Eye (tissue), 1 donor: ENCODE measurements at places on chromosomes 16 and 17.

GRCh38 chr17:62565817-62566216 lies 61.7 kb upstream of the MRC2 start:
- no peak for DNase-seq

DNA sequence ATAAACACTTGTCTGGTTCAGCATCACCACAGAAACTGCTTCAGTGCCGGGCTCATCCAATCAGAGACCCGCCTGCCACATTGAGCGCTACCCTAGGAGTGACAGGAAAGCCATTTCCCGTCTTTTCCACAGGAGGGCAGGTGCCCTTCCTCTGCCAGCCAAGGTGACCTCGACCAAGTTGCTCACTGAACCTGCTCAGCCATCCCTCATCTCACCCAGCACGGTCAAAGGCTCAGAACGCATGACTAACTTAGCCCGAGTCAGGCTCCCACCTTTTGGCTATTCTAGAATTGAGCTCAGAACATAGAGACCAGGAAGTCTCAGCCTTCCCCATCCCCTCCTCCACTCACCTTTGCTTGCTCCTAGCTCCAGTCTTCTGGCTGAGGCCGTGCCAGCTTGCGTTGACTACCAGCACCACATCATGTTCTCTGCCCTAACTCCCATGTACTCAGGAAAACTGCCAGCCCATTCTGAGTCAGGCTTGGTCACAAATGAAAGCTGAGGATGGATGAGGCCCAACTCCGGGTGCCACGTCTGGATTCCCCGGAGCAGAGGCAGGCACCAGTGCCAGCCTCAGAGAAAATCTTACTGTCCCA lies 15.6 kb downstream of the MRPS23 start:
- peak; percentile 33 for DNase-seq

- peak; percentile 39 for DNase-seq
Observed at GRCh38 chr17:1180958-1181752, 1.4 kb upstream of the ABR start.

DNA sequence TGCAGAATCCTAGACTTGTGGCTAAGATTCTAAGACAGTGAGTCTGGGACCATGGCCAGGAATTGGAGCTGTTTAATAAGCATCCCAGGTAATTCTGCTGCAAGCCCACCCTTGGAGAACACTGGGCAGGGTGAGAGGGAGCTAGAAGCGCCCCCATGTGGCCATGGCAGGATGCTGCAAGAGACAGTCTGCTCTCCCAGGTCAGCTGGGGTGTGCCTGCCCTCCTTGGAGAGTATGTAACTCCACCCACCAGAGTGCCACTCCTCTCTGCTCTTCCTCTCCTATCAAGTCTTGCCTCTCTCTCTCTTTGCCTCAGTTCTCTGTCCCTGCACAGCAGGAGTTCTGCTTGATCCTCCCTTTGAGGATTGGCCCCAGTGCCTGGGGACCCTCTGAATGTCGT lies 14.9 kb downstream of the RCVRN start:
- DNase-seq = no peak

- no peak for DNase-seq
Observed at GRCh38 chr17:56754523-56755208, 79.1 kb downstream of the C17orf67 start.

- no peak for DNase-seq
Observed at GRCh38 chr16:50316102-50316847, 49.9 kb downstream of the ADCY7 start.

- DNase-seq = no peak
Observed at GRCh38 chr16:53058441-53058840, 3.6 kb downstream of the CHD9 start.

GRCh38 chr16:48597563-48598387 lies 12.2 kb downstream of the N4BP1 start:
- no peak for DNase-seq

GRCh38 chr17:45008216-45008615 lies 40.1 kb upstream of the C1QL1 start:
- no peak for DNase-seq

- no peak for DNase-seq
Observed at GRCh38 chr16:89264800-89265550, 47.5 kb downstream of the ZNF778 start.

DNA sequence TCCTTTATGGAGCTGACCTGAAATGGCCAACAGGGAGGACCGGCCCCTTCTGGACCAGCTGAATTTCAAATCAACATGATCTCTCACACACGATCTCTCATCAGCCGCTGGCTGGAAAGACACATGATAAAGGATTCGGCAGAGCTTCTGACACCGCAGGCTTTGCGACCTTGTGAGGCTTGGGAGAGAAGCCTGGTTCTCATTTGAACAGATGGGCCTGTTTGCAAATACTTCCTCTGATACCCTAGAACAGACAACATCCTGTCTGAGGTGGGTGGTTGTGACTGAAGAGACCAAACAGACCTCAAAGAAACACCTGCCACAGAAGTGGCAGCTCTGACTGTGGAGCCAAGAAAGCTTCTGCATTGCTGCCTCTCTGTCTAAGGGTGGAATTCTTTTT lies 77.9 kb upstream of the SDK2 start:
- DNase-seq = no peak

DNA sequence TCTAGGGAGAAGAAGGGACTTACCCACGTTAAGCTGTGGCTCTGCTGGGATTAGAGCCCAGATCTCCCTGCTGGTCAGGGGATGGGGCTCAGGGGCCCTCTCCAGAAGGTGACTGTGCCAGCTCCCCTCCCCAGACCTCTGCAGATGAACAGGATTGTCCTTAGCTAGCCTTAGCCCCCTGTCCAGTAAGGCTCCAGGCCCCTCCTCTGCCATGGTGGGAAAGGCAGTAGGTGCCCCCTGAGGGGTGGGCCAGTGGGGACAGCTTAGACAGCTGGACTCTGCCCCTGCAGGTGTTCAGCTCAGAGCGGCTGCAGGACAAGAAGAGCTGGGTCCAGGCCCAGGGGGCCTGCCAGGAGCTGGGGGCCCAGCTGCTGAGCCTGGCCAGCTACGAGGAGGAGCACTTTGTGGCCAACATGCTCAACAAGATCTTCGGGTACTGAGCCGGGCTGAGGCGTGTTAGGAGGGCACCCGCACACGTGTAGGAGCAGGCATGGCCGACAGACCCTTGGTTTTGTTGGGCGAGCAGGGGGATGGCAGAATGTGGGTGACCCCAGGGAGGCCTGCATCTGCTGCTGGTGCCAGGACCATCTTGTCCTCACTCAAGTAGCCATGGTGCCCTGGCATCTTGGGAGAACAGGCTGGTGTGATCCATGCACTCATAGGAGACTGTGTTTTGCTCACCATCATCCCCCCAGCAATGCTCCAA lies 50.9 kb downstream of the MRC2 start:
- no peak for DNase-seq

DNA sequence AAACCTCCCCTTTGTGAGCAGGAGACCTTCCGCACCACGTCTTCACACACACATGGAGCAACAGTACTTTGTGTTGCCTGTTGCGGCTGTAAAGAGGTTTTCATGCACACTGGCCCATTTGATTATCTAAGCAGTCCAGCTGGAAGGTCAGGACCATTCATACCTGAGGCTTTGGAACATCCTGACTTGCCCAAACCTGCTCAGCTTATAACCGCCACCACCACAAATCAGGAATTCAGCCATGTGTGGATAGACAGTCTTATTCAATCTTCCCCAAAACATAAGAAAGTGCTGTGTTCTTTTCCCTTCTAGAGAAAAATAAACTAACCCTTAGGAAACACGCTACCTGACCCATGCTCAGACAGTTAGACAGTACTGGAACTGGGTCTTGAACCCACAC lies 81.6 kb upstream of the XYLT1 start:
- DNase-seq = no peak

- DNase-seq = no peak
Observed at GRCh38 chr16:12553191-12553590, 250.5 kb downstream of the CPPED1 start.

DNA sequence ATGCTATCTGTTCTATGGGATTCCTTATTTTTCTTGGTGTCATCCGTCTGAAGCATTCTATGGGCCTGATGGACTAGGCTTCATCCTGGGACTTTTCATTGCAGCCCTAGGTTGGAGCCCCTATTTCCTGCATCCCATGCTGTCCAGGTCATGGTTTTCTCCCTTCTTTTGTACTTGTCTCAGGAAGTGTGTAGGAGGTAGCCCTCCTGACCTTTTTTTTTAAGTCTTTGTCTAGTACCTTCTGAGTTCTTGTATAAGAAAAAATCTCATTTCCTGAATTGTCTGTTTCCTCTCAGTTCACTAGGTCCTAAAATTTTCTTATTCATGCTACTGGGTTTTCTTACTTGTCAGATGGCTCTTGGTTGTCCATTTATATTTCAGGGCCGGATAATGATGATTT lies 6.0 kb downstream of the NDEL1 start:
- no peak for DNase-seq

GRCh38 chr17:78242024-78242742 lies 10.8 kb downstream of the TMEM235 start:
- DNase-seq = no peak

- DNase-seq = no peak
Observed at GRCh38 chr17:18257268-18257981, 1.1 kb downstream of the FLII start.

DNA sequence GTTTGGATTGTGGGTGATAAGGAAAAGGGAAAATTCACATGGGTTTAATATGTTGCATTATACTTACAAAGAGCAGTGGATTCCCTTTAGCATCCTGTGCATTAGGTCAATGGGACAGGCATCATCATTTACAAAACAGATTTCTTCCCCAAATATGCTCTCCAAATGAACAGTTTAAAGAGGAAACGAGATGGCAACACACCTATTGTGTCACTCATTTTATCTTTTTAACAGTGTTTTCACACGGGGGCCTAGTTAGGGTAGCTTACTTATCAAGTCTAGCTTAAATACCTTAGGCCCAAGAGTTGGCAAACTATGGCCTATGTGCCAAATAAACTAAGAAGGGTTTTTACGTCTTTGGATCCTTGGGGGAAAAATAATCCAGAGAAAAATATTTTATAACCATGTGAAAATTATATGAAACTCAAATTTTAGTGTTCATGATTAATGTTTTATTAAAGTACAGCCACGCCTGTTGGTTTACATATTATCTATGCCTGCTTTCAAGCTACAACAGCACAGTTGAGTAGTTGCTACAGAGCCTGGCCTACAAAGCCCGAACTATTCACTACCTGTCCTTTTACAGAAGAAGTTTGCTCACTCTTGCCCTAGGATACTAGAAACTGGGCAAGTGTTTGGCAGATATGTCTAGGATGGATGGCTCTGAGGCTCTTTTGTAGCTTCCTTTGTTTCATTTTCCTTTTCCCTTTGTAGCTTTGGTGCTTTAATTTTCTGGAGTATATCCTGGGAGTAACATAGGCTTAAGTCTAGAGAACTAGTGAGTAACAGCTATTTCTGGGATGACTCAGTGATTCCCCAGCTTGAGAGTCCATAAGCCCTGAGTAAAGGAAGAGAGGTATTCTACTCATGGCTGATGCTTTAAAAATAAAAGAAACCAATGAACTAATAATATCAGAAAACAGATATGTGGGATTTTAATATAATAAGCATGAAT lies 12.4 kb downstream of the NUP93 start:
- no peak for DNase-seq

- DNase-seq = no peak
Observed at GRCh38 chr16:85271198-85271597, 158.9 kb upstream of the CIBAR2 start.

- DNase-seq = peak; percentile 78
Observed at GRCh38 chr17:28950017-28950751, 1.1 kb downstream of the PHF12 start.

- no peak for DNase-seq
Observed at GRCh38 chr17:30449480-30449879, 27.7 kb upstream of the GOSR1 start.

DNA sequence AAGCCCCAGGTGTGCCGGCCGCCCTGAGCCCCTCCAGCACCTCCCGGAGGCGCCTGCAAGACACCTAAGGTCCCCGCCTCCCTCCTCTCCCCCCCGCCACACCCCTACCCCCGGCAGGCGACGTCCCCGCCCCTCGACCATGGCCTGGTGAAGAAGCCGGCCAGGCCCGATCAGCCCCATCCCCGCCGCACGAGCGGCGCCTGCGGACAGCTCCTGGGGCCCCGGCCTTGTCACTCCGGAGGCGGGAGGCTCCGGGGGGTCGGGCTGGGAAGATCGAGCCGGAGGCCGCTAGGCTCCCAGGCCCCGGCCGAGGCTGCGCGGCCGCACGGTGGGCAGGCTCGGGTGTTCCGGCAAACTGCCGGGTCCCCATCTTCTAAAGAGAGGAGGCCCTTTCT lies 405 bp upstream of the ACE start:
- DNase-seq = peak; percentile 68

- DNase-seq = peak; percentile 71
Observed at GRCh38 chr16:74999219-74999608, 390 bp downstream of the ZNRF1 start.

- no peak for DNase-seq
Observed at GRCh38 chr16:48561960-48562393, 48.0 kb downstream of the N4BP1 start.

GRCh38 chr16:11689031-11689840 lies 21.0 kb downstream of the SNN start:
- DNase-seq = no peak

GRCh38 chr16:57126411-57126810 lies 34.0 kb downstream of the CPNE2 start:
- no peak for DNase-seq

DNA sequence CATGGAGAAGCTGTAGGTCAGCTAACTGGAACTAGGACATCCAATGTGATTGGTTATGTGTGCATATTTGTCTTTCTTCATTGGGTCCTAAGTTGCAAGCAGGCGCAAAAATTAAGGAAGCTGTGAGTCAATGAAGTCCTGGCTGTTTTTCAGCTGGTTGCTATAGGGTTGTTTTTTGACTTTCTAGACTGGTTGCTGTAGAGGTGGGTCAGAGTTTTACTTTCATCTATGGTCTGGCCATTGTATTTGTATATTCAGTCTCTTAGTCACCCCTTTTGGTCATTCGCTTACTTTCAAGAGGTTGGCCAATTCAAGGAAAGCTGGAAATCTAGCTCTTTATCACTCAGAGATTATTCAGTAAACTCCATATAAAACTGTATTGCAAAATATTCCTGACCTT lies 62.0 kb upstream of the AMZ2 start:
- no peak for DNase-seq

GRCh38 chr17:17051791-17052461 lies 9.7 kb downstream of the MPRIP start:
- DNase-seq = no peak

GRCh38 chr17:14737984-14738651 lies 437.2 kb downstream of the HS3ST3B1 start:
- DNase-seq = peak; percentile 75

DNA sequence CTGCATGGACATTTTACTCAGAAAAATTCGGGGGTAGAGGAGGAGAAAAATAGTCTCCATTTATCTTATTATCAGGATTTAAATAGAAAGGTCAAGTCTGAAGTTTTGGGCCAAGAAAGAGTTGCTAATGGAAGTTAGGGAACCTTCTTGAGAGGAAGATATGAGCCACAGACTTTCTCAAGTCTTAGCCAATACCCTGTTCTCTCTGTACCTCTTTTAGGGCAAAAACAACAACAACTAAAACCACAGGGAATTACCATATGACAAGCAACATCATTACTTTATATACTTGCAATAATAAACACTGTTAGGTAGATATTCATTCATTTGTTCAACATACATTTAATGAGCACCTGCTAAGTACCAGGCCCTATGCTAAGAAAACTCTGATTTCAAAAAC lies 282.2 kb upstream of the CDH5 start:
- no peak for DNase-seq

- no peak for DNase-seq
Observed at GRCh38 chr16:78473031-78473699, 373.7 kb downstream of the WWOX start.

- DNase-seq = peak; percentile 78
Observed at GRCh38 chr17:79949656-79950209, 85.9 kb downstream of the TBC1D16 start.

GRCh38 chr17:69523244-69523861 lies 108.9 kb downstream of the MAP2K6 start:
- peak; percentile 74 for DNase-seq

- no peak for DNase-seq
Observed at GRCh38 chr17:6938637-6939036, 57.2 kb upstream of the ALOX12 start.
